ENCODE measurements at places on chromosomes 1 and 21.

DNA sequence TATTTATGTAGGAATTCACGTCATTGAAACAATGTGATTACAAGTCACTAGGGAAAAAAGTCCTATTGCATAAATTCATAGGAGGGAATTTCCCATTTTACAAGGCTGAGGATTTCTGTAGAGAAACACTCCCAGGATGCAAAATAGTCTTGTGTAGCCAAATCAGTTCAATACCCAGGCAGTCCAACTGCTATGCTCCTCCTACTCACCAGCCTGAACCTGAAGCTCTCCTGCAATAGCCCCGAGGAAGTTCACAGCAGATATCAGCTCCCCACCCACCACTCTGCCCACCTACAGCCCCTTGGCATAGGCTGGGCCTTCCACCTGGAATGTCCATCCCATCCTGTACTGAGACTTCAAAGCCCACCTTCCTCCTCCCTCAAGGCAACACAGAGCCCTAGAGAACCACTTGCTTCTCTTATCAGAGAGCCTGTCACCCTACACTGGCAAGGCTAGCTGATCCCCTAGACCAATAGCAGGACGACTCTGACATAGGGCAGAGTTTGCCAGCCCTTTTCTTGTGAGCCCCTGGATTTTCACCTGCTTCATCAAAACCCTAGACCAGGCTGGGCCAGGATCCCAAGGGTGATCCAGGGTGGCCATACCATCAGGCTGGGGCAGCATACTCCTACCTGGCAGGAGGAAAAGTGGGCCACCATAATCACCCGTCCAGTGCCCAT is 1.5 kb downstream of the LSS start:
- peak; percentile 38 for DNase-seq

- no peak for DNase-seq
Measured at GRCh38 chr1:39109644-39110043, 83.5 kb downstream of the NDUFS5 start.

DNA sequence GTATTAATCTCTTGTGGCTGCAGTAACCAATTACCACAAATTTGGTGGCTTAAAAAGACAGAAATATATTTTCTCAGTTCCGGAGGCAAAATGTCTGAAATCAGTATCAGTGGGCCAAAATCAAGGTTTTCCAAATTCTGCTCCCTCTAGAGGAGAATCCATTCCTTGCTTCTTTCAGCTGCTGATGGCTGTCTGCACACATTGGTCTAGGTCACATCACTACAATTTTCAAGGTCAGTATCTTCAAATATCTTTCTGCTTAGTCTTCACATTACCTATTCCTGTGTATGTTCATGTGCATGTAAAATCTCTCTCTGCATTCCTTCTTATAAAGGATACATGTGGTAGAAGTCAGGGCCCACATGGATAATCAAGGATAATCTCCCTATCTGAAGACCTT is 999.4 kb downstream of the KCNT2 start:
- no peak for DNase-seq

- peak; percentile 7 for DNase-seq
Measured at GRCh38 chr1:87785386-87785785, 456.7 kb downstream of the LMO4 start.

GRCh38 chr1:92739669-92740524 is 45.0 kb downstream of the EVI5 start:
- no peak for DNase-seq

DNA sequence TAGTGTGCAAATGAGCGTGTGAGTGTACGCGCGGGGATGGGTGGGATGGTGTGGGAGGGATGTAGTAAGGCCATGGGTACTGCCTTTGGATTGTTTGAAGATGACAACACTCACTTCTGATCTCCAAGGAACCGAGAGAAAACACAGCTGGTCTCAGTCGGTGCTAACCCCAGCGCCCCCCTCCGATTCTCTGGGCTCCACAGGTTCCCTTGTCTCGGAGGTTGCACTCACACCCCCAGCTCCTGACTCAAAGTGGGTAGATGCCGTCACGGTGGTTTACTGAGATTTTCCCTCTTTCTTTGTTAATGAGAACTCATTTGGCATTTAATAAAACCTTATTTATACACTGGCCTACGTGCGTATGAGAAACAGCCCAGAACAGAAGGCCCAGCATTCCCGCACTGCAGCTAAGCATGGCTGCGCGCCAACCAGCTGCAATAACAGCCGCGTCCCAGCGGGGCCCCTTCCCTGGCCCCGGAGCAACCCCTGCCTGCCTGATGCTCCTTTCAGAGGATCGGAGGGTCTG is 25.8 kb downstream of the ABCA4 start:
- no peak for DNase-seq

GRCh38 chr1:240666568-240667198 is 54.7 kb upstream of the GREM2 start:
- no peak for DNase-seq

DNA sequence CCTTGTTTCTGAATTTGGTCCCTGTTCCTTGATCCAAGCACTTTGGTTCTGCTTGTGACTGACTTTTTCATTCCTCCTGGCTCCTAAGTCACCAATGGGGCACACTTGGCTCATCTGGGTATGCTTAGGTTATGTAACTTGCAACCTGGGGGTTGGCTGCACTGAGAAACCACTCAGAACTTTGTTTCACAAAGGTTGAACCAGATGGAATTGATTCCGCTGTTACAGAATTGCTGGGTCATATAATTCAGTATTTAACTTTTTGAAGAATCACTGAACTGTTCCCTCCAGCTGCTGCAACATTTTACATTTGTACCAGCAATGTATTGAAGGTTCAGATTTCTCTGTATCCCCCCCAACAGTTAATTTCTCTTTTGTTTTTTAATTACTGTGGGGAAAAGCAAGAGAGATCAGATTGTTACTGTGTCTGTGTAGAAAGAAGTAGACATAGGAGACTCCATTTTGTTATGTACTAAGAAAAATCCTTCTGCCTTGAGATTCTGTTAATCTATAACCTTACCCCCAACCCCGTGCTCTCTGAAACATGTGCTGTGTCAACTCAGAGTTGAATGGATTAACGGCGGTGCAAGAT is 9.6 kb upstream of the NVL start:
- DNase-seq, result no peak

GRCh38 chr1:205961405-205961804 is 18.1 kb upstream of the SLC26A9 start:
- DNase-seq, result peak; percentile 25

GRCh38 chr21:36186506-36187399 is 30.1 kb downstream of the DOP1B start:
- DNase-seq, result peak; percentile 53

GRCh38 chr1:51328279-51328678 is 2.1 kb downstream of the TTC39A start:
- DNase-seq, result no peak

DNA sequence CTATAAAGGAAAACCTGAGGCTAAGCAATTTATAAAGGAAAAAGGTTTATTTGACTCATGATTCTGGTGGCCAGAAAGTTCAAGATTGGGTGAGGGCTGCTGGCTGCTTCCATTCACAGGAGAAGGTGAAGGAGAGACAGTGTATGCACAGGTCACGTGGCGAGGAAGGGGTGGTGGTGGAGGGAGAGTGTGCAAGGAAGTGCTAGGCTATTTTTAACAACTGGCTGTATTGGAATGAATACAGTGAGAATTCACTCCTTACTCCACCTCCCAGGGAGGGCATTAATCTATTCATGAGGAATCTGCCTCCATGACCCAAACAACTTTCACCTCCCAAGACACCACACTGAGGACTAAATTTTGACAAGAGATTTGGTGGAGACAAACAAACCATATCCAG is 51.0 kb downstream of the SYDE2 start:
- DNase-seq, result no peak

DNA sequence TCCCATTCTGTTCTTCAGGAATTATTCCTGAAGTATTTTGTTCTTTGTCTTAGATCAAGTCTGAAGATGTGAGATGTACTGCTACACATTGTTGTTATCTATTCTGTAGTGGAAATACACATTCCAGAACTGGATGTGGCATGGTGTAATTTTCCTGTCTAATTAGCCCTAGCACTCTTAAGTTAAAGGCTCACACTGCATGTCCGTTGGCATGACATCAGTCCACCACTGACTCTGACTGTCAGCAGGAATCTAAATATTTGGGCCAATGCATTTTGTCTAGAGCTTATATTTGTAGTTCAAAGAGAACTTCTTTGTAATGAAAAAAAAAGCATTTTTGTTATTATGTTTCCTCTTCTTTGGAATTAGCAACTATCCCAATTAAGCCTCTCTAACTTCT is 201.0 kb downstream of the S1PR1 start:
- no peak for DNase-seq

- DNase-seq, result no peak
Measured at GRCh38 chr1:183274836-183275235, 88.8 kb downstream of the LAMC2 start.

DNA sequence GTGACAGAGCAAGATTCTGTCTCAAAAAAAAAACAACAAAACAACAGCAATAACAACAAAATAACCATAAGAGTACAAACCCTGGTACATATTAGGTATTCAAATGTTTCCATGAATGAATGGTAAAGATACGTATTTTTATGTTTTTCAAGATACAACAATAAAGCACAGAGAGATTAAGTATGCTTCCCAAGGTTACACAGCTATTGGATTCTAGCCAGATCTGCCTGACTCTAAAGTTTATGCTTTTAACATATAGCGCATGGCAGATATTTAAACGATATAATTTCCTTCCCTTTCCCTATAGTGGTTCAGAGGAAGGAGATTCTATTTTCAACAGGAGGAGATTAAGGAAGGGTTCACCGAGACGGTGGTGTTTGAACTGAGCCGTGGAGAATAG is 25.5 kb downstream of the RNU5D-1 start:
- no peak for DNase-seq

DNA sequence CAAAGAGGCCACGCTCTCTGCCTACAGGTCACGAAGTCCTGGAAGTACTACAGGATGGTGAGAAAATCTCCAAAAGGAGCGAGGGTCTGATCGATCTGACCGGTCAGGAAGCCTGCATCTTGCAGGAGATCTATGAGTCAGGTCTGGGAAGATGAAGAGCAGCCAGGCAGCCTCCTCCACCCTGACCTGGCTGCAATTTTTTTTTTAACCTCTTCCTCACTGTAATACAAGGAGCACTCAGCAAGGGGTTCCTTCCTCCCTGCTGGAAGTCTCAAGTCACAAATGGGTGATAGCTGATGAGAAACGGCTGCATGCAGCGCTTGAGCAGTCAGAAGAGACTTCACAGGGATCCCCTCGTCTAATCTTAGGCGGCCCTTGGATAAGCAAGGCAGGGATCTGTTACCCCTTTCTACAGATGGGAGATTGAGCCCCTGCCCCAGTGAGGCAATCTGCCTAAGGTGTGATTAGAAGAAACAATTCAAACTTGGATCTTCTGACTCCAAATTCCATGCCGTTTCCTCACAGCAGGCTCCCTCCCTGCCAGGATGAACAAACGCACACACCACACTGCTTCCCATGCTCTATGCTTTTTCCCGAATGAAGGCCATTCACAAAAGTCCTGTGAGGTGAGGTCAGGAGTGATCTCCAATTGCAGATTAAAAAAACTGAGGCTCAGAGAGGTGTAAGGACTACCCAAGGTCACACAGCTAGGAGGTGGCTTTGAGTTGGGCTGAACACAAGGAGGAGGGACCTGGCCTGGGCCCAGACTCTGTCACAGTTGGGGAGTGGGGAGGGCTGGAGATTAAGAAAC is 48.3 kb downstream of the ECE1 start:
- DNase-seq, result no peak

GRCh38 chr1:167714098-167714438 is 7.7 kb upstream of the MPZL1 start:
- DNase-seq, result peak; percentile 95

DNA sequence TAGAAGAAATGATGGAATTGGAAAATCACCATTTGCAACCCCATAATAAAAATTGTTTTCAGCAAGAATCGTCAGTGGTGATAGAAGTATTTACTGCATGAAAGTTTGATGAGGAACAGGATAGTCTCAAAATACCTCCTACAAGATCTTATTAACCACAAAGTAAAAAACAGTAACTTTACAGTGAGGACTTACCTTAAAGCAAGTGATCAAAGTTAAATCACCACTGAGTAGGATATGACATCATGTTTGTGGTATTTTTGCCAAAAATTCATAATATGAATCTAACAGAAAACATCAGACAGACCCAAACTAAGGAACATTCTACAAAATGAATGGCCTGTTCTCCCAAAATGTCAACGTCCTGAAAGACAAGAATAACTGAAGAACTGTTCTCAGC is 19.9 kb downstream of the ALDH9A1 start:
- DNase-seq, result no peak

- no peak for DNase-seq
Measured at GRCh38 chr1:4585705-4586104, 68.7 kb upstream of the AJAP1 start.

DNA sequence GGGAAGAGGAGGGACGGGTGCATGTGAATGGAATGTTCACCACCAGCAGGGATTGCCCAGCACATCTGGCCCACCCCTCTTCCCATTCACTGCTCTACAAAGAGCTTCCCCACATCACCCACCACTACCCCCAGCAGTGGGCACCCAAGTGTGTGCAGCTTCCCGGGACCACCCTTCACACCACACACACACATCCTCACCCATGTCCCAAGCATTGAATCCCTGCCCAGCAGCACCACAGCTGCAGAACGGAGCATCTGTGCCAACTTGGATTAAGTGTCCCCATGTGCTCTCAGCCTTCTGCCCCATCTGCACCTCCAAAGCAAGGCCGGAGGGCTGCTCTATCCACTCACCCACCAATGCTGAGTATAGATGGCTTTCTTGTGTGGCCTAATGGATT is 141.4 kb downstream of the PSMG1 start:
- DNase-seq, result no peak

DNA sequence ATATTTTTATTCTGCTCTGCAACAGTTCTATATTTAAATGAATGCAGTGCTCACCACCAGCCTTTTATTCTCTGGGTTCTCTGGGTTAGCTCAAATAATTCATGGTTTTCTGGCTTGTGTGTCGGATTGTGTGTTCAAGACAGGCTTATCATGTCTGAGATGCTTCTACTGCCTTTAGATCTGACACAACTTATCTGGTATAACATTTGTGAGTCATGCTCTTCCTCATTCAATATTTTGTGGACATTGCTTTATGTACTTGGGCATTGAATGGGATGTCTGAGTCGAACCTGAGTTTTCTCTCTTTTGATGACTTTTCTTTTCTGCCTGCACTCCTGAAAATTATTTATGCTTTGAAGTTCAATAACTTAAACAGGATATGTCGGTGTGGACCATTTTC is 17.6 kb upstream of the PKP1 start:
- DNase-seq, result no peak

- no peak for DNase-seq
Measured at GRCh38 chr1:246724731-246725095, 504 bp downstream of the SCCPDH start.

Measured in RPMI8226 (cell line).